Activated CD4-positive, alpha-beta memory T cell treated with anti-CD3 and anti-CD28 coated beads, Interleukin-2, amount 10 ng/mL, durations not matched to agents 7 days and 5 days (primary cell): ENCODE measurements at places on chromosomes 11 and 22. TPM values are rescaled to one million over a fixed set of nuclear protein-coding genes. Genes with fewer than 3 reads are reported as not detected.

Gene APOBEC3A
- not detected for total RNA-seq

Gene C11orf68
- total RNA-seq = 34.2 TPM

Gene CRYBB1
- 0.65 TPM for total RNA-seq

Gene TMEM191B
- total RNA-seq = 1.1 TPM

Gene TIMM10B
- 39.0 TPM for total RNA-seq
